Erythroblast (primary cell): ENCODE measurements at places on chromosomes 13 and 19.

GRCh38 chr13:44396701-44397580, 23.3 kb downstream of the SERP2 start:
- peak; percentile 76 for DNase-seq

- peak; percentile 10 for DNase-seq
Observed at GRCh38 chr19:40279120-40279551, 6.0 kb downstream of the AKT2 start.

GRCh38 chr19:46984077-46985010, 35.3 kb upstream of the NPAS1 start:
- no peak for DNase-seq

- peak; percentile 49 for DNase-seq
Observed at GRCh38 chr19:17830567-17831418, 9.5 kb upstream of the INSL3 start.

DNA sequence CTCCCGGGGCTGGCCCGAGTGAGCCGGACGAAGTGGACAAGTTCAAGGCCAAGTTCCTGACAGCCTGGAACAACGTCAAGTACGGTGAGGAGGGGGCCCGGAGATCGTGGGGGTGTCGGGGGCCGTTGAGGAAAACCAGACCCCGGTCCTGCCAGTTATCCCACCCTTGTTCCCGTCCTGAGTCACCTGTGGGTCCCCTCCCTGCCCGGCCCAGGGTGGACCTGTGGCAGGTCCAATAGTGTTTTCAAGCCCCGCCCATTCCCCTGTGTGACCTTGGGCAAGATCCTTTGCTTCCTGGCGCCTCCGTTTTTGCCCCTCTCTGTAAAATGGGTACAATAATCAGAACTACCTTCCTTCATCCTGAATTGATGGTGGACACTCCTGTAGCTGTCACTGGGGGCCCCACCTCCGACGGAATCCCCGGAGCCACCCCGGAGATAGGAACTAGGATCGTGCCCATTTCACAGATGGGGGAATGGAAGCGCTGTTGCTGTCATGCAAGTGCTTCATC, 593 bp downstream of the ATG4D start:
- peak; percentile 76 for DNase-seq

DNA sequence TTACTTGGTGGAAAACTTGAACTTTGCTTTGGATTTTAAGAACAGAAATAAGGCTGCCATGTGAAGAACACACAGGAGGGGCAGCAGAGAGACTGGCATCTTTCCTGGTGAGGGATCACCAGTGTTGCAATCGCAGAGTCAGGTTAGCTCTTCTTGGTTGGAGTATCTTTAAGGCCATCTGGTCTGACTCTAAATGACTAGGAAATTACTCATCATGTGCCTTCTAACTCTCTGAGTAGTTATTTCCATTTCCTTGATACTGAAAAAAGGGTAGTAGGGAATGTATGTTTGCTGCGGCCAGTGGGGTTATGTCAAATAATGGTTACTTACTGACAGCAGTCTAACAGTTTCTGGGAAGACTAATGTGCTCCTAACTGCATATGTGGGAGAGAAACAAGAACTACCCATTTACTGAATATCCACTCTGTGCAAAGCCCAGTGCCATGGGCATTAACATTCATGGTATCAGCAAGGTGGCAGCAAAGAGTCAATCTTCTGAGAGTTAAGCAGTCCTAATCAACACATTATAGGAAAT, 122.1 kb downstream of the COG6 start:
- peak; percentile 15 for DNase-seq

GRCh38 chr19:51295382-51296126, 15.9 kb upstream of the IGLON5 start:
- no peak for DNase-seq

DNA sequence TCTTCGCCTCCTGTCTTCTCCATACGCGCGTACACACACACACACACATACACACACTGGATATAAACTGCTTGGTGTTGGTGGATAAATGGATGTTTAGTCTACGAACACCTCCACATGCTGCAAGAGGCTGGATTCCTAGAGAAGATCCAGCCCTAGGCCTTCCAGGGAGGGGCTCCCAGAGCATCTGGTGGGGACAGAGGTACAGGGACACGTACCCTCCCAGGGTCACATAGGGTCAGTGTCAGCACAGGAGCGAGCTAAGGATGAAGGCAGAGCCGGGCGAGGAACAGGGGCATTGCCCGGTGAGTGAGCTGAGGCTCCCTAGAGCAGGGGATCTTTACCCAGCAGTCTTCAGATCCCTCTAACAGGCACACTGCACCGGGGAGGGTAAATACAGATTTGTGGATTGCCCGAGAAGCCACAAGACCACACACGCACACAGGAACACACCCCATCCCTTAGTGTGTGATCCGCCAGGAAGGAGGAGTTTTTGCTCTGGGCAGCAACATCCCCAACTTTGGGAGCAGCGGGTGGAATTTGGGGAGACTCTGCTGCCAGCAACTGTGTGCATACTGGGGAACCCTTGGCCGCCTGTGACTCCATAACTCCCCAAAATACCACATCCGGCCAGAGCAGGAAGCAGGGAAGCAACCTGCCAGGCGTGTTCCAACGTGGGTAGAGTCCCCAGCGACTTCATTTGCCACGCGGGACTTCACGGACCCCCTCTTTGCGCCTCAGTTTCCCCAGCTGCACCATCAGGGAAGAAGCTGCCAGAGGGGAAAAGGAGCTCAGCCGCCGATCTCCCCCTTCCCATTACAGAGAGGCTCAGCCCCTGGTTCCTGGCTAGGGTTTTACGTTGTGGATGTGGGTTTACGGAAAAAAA, 5.8 kb upstream of the TLE2 start:
- DNase-seq: no peak

DNA sequence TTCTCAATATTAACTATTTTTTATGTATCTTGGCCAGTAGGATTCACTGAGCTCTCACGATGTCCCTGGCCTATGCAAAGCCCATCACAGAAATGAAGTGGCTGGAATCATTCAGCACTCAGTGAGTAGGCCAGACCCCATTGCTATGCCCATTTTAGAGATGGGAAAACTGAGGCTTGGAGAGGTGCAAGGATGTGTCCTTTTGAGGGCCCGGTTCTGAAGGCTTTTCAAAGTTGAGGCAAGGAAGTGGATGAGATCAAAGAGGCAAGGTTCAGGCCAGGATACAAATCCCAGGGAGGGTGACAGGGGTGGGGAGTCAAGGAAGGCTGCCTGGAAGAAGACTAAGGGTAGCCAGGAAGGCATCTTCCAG, 18.7 kb upstream of the ERCC1 start:
- no peak for DNase-seq
